ENCODE measurements at places on chromosomes 12 and 14.

GRCh38 chr14:91256661-91257060, 12.2 kb upstream of the GPR68 start:
- no peak for DNase-seq

DNA sequence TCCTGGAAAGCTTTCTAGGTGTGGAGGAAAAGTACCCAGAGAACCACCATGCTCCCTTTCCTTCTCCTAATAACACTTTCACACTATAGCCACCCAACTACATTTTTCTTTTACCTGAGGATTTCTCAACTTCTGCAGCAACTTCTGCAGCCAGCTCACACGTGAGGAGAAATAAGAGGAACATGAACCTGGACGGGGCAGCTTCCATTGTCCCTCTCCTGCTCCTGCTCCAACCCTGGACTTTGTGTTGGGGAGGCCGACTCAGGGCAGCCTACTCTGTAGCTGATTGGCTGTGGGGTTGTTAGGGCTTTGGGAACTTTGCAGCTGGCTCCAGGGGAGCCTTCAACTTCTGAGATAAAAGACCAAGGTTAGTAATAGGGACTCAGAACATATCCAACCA, at the start of gene ERP27:
Gene ERP27, minus strand, starts transcription at position 237 of the 400 bp plus-strand sequence. Its CDS starts 29 bp downstream, at position 208.
- DNase-seq, result no peak

DNA sequence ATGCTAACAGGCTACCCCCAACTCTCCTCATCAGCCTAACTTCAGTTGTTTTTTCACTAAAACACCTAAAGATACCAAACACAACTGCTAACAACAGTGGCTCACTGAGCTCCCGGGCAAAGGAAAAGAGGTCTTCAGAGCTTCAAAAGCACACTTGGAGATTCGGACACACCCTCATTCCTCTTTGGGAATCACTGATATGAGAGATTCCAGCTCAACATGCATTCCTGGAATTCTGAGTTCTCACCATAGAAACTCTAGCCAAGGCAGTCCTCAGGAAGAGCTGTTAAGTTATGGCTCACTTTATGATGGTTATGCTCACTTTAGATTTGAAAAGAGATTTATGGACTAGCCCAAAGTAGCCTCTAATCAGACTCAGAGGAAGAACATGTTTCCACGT, 40.1 kb downstream of the STXBP6 start:
- DNase-seq, result no peak

DNA sequence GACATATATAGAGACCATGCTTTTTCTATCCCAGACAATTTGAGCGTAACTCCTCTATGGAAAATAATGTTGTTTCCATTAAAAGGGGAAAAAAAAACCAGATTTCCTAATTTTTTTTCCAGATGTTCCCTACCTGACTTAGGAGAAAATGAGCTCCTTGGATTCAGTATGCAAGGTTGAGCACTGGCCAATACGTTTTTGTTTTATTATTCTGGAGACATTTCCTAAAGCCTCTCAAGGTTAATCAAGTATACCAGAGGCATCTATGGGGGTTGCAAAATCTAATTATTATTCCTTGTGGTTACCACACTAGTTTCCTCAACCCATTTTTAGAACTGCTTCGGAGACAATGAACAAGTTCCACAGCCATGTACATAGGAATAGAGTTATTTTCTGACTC, 291.3 kb downstream of the SLC16A7 start:
- no peak for DNase-seq

- no peak for DNase-seq
Measured at GRCh38 chr12:57726884-57727757, 11.4 kb downstream of the AGAP2 start.

Measured in naive B cell (primary cell).